NCI-H2081 treated with DMSO at 0.1 percent for 48 hours (cell line): ENCODE measurements at places on chromosomes 5 and 9.

- DNase-seq: no peak
Observed at GRCh38 chr9:17622141-17622540, 43.3 kb downstream of the SH3GL2 start.

DNA sequence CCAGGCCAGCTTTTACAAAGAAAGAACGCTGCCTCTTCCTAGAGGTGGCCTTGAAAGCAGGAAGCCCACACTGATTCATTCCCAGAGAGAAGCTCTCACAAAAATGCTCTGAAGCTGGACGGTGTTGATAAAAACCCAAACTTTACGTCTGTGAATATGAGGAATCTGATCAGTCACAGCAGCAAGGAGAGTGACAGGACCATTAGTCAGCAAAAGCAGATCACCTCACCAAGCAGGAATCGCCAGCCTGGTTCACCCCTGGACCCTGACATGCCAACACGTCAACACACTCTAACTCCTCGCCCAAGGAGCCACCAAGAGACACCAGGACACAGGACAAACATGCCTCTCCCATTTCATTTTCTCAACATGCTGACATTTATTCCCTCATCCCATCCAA, 70.6 kb upstream of the ZNF622 start:
- DNase-seq: no peak

GRCh38 chr5:76175821-76176403, 92.7 kb downstream of the SV2C start:
- no peak for DNase-seq

DNA sequence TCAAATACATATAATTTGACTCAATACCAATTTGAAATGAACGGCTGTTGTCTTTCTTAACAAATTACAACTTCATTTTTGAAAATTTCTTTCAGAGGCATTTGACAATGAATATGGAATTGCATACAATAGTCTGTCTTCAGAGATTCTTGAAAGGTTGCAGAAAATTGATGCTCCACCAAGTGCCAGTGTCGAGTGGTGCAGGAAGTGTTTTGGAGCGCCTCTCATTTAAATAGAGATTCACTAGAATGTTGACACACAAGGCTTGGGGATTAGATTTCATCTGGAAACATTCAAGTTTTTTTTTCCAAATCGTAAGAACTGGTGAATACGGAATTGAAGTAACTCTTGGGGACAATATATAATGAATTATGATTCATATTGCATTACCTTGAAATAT, 8.1 kb downstream of the RPS6 start:
- no peak for DNase-seq

GRCh38 chr5:174777111-174777510, 52.7 kb downstream of the MSX2 start:
- no peak for DNase-seq

DNA sequence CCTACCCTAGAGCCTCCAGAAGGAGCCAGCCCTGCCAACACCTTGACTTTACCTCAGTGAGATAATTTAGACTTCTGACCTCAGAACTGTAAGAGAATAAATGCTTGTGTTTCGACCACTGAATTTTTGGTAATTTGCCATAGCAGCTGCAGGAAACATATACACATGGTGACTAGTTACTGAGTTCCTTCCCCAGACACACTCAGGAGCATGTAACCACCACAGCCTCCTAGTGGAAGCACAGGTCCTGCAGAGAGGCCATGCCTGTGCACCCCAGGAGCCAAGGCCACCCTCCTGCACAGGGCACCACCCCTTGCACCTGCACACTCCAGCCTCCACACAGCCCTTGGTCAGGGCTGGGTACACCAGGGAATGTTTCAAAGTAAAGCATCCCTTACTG, 7.6 kb upstream of the CAMSAP1 start:
- no peak for DNase-seq

DNA sequence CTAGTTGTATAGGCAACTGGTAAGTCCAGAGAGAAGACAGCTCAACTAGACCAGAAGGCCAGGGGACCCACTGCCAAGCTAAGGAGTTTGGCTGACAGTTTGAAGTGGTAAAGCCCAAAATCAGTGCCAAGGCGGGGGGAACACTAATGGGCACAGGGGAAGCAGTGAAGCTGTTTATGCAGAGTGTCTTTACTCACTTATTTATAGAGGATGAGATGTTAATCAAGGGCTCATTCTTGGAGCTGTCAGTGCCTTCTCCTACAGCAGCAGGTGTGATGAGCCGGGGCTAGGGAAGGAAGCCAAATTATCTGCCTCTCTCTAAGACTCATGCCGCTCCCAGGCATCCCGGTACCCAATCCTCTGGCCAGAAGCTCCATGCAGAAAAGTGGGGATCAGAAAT, 75.2 kb upstream of the GALNT10 start:
- DNase-seq: no peak

- DNase-seq: no peak
Observed at GRCh38 chr9:82499337-82499736, 510.8 kb downstream of the SPATA31D1 start.

- peak; percentile 69 for DNase-seq
Observed at GRCh38 chr9:17134396-17135294, at the start of gene CNTLN. CNTLN (plus strand) TSS chr9:17135040; CDS start chr9:17135066, 26 bp downstream.

- DNase-seq: no peak
Observed at GRCh38 chr5:14582797-14583137, 1.2 kb downstream of the OTULINL start.

GRCh38 chr5:169592937-169593650, 9.5 kb downstream of the SPDL1 start:
- DNase-seq: no peak

- DNase-seq: no peak
Observed at GRCh38 chr9:101130054-101130453, 101.5 kb downstream of the PLPPR1 start.

DNA sequence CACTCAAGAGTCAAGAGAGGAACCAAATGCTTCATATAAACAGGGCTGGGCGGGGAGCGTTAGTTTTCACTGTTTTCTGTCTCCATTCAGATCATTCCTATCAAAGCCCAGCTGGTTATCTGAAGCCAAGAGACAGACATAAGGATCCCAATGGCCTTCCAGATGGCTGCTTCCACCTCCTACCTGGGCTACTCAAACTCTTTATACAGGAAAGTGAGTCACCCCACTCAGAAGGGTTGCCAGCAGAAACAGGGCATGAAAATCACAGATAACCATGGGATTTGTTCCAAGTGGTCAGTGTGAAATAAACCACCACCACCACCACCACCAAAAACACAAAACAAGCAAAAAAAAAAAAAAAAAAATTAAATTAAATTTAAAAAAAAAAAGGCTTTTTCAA, 5.5 kb downstream of the PRSS3 start:
- no peak for DNase-seq

- no peak for DNase-seq
Observed at GRCh38 chr5:16467363-16468219, 2.0 kb upstream of the ZNF622 start.

- DNase-seq: no peak
Observed at GRCh38 chr5:12691330-12691729, 787.1 kb upstream of the CTNND2 start.

GRCh38 chr5:56564541-56565282, 250.6 kb upstream of the MAP3K1 start:
- no peak for DNase-seq

DNA sequence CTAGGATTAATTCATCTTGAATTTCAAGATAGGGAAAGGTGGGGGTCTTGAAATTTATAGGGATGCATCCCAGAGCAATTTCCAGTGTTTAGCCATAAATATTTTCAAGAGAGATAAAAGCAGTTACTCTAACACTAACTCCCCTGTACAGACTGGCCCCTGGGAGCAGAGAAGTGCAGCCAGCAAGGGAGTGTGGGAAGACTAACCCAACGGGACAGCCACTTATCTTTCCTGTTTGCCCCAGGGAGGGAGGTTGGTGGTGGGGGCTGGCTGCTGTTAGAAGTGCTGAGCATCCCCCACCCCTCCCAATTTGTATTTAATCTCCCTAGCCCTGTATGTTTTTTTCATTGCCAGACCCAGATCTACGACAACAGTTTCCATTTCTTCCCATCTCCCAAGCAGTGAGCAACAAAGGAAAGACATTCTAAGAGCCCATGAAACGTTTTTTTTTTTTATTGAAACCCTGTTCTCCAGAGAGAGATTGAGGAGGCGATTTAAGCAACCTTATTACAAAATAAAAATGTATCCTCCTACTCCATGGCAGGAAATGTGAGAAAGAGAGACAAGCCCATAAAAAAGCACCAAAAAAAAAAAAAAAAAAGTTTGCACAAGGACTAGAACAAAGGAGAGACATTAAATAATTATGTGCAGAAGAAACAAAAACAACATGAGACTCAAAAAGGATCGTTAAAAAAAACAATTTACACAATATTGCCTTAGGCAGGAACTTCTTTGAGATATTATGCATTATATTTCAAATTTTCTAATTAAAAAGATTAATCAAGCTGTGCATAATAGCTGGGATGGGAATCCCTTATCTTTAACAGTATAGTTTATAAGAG, 343.4 kb downstream of the ARHGEF28 start:
- no peak for DNase-seq

GRCh38 chr5:97547999-97548738, 365.1 kb upstream of the RIOK2 start:
- DNase-seq: no peak

- DNase-seq: no peak
Observed at GRCh38 chr9:89006996-89007967, 16.0 kb downstream of the S1PR3 start.

DNA sequence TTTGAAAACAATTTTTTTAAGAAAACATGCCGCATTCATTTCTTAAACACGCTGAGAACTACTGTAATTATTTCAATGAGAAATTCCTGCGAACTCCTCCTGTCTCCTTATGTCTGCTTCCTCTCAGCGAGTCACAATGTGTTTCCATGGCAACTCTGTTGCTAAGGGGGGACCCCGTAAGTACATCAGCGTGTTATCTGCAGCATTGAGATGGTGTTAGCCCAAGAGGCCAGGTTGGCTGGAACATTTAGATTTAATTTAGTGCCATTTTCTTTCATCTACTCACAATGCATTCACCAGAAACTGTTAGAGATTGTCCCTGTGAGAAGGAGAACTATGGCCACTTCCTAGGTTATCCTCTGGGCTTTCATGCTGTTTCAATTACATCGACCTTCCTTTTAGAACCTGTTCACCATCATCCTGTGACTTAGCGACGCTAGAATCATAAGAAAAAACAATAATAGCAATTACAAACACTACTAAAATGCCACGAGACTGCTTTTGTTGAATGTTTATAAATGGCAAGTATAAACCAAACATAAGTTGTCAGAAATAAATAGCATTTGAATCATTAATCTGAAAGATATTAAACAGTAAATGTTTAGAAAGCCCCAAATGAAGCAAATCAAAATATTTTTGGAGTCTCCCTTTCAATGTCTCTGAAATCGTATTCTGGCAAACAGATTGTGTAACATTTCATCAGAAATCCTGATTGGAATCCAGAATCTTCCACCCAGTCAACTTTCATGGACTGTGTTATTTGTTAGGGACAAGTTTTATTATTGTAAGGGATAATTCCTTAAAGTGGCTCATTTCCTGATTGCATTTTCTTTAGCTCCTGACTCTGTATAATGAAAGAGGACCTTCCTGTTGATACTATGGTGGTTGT, 39.7 kb upstream of the SHC3 start:
- no peak for DNase-seq

GRCh38 chr5:133848341-133848811, 120.0 kb downstream of the C5orf15 start:
- no peak for DNase-seq
